CD14-positive monocyte (primary cell): ENCODE measurements at places on chromosomes 7 and 10. TPM values are rescaled to one million over a fixed set of nuclear protein-coding genes. Genes with fewer than 3 reads are reported as not detected.

DNA sequence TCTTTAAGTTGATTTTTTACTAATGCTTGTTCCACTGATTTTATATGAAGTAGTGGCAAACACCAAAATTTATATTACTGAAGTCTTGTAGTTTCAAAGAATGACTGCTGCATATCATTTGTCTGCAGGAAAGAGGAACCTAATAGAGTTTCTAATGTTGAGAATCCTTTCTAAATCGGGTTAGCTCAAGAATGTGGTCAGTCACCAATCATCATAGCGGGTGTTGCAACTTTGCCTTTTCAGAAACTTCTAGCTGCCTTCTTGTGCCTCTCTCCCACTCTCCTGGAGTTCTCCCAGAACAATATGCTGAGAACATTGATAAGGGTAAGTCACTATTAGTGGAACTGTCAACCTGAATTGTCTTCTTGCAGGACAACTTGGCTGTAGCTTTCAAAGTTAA, 524.8 kb upstream of the SORCS1 start:
- peaks cover 86% of the 10 kb centered on the region for H3K4me1 ChIP-seq
- no peaks in the 10 kb centered on the region for H3K27me3 ChIP-seq
- no peaks in the 10 kb centered on the region for H3K36me3 ChIP-seq
- peak; percentile 76 for DNase-seq
- peak overlapping the region; percentile 87 for H3K27ac ChIP-seq
- H3K4me3 ChIP-seq = peak overlapping the region; percentile 85

The FFAR4 gene
- 1.1 TPM for polyA plus RNA-seq

DNA sequence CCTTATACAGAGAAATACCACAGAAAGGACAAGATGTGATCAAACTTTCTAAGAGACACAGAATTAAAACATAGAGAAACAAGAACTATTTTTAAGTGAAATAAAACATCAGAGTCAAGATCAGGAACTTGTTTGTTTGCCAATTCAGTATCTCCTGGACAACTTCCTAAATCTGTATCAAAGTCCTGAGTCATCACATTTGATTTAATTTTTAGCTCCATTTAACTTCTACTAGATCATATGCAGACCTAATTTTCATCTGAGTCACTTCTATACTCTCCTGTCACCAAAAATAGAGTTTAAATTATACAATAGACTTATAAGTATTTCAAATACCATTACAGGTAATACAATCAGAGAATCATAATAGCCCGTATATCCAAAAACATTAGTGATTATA, 268.1 kb downstream of the PRKG1 start:
- DNase-seq = no peak
- no peaks in the 10 kb centered on the region for H3K36me3 ChIP-seq
- no peak overlapping the region for H3K4me3 ChIP-seq

The ZNF117 gene
- 0.64 TPM for polyA plus RNA-seq

DNA sequence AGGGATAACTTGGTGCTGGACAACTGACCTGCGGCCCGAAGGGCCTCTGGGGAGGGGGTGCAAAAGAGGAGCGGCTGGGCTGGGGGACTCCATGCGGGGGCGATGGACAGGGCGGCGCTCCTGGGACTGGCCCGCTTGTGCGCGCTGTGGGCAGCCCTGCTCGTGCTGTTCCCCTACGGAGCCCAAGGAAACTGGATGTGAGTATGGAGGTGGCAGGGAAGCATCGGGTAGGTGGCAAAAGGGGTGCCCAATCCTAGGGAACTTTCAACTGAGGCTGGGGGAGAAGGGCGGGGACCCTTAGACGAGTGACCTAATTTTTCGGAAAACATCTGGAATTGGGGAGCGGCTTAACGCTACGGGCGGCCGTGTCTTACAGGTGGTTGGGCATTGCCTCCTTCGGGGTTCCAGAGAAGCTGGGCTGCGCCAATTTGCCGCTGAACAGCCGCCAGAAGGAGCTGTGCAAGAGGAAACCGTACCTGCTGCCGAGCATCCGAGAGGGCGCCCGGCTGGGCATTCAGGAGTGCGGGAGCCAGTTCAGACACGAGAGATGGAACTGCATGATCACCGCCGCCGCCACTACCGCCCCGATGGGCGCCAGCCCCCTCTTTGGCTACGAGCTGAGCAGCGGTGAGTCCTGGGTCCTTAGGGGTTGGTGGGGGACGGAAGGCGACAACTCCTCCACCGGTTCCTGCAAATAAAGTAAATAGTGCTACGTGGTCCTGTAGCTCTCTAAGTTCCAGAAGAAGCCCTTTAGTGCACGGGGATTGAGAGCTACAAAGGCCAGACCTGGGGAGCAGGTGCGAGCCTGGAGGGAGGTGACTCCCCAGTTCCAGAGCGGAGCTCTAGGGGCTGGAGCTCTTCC, 622 bp downstream of the WNT16 start:
- no peak overlapping the region for H3K4me3 ChIP-seq
- no peak overlapping the region for H3K27ac ChIP-seq
- DNase-seq = no peak
- H3K36me3 ChIP-seq = no peaks in the 10 kb centered on the region
- H3K4me1 ChIP-seq = no peaks in the 10 kb centered on the region

DNA sequence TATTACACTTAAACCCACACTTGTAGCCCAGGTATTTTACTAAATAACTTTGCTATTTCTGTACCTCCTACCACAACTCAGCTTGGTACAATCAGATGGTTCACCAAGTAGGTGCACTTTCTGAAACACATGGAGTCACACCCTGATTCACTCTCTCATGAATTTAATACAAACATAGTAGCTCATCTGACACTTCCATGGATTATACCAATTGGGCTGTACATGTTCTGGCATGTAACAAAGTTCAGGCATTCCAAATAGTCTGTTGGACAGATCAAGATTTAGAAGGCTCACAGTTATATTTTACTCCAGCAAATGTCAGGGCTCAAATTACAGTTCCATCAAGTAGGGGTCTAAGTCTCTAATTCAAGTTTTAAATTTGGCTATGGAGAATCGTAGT, 62.2 kb upstream of the RNF148 start:
- H3K4me1 ChIP-seq = no peaks in the 10 kb centered on the region
- H3K27ac ChIP-seq = no peak overlapping the region
- no peaks in the 10 kb centered on the region for H3K27me3 ChIP-seq

DNA sequence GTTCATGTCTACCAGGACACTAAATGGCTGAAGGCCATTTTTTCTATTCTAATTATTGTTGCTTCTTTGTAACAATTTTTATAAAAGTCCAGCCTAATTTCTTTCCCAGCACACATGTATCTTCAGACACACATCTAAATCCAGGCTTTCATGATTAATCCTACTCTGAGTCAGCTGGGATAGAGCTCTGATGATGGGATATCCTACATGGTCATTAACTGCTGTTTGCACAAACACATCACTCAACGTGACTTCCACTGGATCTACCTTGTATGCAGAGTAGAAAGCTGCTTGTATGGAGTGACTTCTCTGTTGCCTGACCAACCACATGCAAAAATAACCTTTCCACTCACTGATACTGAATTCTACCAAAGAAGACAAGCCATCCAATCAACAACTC, 260.9 kb downstream of the AHR start:
- no peak overlapping the region for H3K27ac ChIP-seq
- H3K27me3 ChIP-seq = peaks cover 28% of the 10 kb centered on the region
- no peak overlapping the region for H3K4me3 ChIP-seq
- H3K4me1 ChIP-seq = no peaks in the 10 kb centered on the region
- DNase-seq = no peak

DNA sequence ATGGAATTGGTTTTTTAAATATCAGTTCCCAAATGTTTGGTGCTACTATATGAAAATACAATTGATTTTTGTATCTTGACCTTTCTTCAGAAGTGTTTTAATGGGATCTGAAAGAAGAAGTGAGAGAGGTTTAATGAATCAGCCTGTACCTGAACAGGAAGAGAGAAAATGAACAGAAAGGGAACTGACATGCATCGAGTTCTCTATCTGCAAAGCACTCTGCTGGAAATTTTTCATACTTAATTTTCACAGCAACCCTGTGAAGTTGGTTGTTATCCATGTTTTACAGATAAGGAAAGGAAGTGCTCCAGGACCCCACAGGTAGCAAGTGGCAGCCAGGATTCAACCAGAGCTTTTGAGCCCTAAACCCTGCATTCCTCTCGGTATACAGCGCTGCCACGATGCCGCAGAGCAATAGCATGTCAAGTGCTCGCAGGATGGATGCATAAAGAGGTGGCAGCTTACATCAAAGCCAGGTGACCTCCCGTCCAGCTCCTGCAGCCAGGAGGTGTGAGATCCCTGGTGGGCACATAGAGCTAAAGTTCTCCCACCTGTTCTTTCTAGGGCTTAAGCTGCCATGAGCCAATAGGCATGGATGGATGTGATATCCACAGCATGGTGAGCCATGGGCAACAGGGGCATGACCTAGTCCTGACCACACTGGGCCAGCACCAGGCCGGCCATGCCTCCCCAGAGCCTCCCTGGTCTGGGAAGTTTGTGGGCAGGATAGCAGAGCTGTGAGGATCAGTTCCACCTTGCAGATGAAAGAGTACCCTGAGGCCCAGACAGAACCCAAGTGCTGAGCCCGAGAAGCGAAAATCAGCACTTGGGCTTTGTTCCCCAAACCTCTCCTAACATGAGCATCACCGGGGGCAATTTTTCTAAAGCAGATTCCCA, 57.2 kb downstream of the CALML3 start:
- no peaks in the 10 kb centered on the region for H3K36me3 ChIP-seq
- no peaks in the 10 kb centered on the region for H3K27me3 ChIP-seq
- DNase-seq = no peak
- no peak overlapping the region for H3K4me3 ChIP-seq

DNA sequence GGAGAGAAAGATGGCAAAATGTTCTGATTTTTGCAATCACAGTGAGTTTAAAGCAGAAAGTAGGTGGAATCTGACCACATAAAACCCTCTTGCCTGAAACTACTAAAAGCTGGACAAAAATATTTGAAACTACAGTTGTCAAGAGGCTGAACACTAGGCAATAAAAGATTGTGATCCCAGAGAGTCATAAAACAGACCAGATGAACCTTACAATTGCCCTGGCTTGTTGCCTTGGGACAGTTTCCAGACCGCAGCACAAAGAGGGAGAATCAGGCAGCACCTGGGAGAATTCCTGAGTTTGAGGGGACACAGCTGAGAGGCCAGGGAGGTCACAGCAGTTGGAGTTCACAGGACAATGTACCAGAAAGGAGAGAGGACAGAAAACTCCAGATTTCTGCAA, 107.3 kb upstream of the NANOS1 start:
- no peaks in the 10 kb centered on the region for H3K4me1 ChIP-seq
- no peak overlapping the region for H3K27ac ChIP-seq
- no peaks in the 10 kb centered on the region for H3K36me3 ChIP-seq
- no peak for DNase-seq
- no peaks in the 10 kb centered on the region for H3K27me3 ChIP-seq

DNA sequence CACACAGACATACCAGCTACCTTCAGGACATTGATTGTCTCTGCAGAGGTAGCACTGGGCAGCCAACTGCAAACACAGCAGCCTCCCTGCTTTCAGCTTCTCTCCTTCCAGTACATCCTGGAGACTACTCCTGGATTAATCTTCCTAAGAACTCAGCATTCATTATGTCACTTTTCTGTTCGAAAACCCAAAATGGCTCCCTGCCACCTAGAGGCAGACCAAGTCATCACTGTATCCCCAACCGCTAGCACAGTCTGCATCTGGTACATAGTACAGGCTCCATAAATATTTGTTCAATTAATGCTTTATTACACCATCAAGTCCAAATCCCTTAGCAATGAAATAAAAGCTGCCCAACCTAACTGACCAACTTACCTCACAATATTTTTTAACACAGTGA, 5.0 kb upstream of the SEC31B start:
- H3K36me3 ChIP-seq = peaks cover 48% of the 10 kb centered on the region
- H3K27me3 ChIP-seq = peaks cover 8% of the 10 kb centered on the region
- no peak overlapping the region for H3K4me3 ChIP-seq
- no peak for DNase-seq

GRCh38 chr7:17027143-17027788, 145.5 kb upstream of the AGR3 start:
- H3K4me3 ChIP-seq = no peak overlapping the region
- H3K27me3 ChIP-seq = no peaks in the 10 kb centered on the region
- H3K4me1 ChIP-seq = peaks cover 35% of the 10 kb centered on the region

The PHKG1 gene
- polyA plus RNA-seq = 0.98 and 1.1 TPM in 2 replicates

DNA sequence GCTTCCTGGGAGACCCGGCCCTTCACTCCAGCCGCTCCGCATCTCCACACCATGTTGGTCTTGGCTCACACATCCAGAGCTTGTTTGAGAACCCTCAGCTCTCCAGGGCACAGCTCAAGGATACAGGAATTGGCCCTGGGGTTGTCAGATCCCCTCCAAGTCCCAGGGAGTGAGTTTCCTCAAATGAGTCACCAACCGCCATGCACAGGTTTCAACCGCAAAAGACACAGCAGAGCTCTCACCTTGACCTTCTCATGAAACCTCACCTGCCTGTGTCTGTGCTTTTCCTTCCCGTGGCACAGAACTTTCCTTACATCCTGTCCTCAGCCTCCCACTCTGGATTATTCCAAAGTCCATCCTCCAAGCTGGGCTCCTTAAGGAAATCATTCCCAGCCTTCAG, 20.6 kb downstream of the AZGP1 start:
- H3K27me3 ChIP-seq = peaks cover 11% of the 10 kb centered on the region
- no peak overlapping the region for H3K4me3 ChIP-seq
- H3K4me1 ChIP-seq = peaks cover 18% of the 10 kb centered on the region
- no peak for DNase-seq
- no peaks in the 10 kb centered on the region for H3K36me3 ChIP-seq
